ENCODE measurements at places on chromosomes 1 and 21. TPM values are rescaled to one million over a fixed set of nuclear protein-coding genes. Genes with fewer than 3 reads are reported as not detected.

DNA sequence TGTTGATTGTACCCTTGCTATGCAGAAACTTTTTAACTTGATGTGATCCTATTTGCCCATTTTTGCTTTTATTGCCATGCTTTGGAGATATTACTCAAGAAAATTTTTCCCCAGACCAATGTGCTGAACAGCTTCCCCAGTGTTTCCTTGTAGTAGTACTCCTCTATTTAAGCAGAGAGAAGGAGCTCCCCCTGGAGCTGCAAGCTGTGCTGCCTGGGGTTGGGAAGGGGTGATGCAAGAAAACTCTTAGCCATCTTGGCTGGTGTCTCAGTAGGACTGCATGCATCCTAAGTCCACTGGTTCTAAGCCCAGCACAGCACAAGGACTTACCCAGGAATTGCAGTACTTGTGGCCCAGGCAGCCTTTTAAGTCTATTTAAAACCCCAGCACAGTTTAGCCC is 121.6 kb downstream of the NTMT2 start:
- DNase-seq: no peak

CLCNKA gene
- 0.19 TPM for total RNA-seq

DNA sequence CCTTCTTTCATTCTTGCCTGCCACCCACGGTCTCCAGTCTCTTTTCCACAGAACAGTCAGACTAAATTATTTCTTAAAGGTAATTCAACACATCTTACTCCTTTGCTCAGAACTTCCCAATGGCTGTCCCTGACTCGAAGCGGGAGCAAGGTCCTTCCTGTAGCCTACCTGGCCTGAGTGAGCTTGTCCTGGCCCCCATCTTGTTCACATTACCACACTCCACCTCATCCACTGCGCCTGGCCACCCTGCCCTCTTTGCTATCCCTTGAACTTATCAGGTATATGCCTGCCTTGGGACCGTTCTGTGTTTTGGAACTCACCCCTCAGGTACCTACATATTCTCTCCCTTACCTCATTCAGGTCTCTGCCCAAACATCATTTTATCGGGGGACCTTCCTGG is 13.3 kb upstream of the GLIS1 start:
- no peak for DNase-seq

OXCT2 gene
- total RNA-seq: 1.4 TPM

STIL gene
- 0.64 TPM for total RNA-seq

- DNase-seq: no peak
These were observed 209.6 kb downstream of the GIPC2 start for GRCh38 chr1:78255383-78255782.

TRIM62 gene
- 3.2 TPM for total RNA-seq

DNA sequence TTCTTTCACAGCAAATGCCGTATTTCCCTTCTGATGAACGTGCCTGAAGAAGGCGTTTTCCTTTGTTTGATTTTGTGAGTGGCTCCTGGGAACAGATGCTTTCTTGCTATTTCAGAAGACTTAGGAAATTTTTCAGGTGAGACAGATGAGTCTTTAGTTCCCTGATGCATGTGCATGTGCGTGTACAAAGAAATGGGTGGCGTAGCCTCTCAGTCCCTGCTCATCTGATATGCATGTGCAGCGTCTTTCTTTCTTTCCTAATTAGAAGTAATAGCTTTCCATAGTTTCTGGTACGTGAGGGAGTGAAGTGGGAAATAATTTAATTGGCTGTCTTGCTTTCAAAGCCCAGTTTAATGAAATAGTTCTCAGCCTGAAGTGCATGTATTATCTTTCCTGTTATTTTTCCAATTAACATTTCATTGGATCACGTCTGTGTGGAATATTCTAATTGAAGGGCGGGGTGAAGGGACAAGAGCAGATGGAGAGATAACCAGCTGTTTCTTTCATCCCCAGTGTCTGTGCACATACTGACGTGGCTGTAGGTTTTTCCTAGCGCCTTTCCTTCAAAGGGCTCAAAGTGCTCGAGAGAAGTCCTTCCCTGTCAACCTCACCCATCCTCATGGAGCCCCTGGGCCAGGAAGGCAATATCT is 104.3 kb downstream of the FAM78B start:
- DNase-seq: no peak

PARS2 gene
- total RNA-seq: 4.0 TPM

GRCh38 chr1:237492359-237492758 is 398.4 kb downstream of the ZP4 start:
- DNase-seq: no peak

- DNase-seq: no peak
These were observed 3.2 kb upstream of the MAP1LC3C start for GRCh38 chr1:242002072-242002471.

RBM8A gene
- total RNA-seq: 90.5 TPM

FAM3B gene
- total RNA-seq: not detected

GRCh38 chr1:45802343-45803298 is 791 bp upstream of the MAST2 start:
- DNase-seq: peak; percentile 71

- peak; percentile 72 for DNase-seq
These were observed 64.1 kb downstream of the DDR2 start for GRCh38 chr1:162696286-162696862.

DNA sequence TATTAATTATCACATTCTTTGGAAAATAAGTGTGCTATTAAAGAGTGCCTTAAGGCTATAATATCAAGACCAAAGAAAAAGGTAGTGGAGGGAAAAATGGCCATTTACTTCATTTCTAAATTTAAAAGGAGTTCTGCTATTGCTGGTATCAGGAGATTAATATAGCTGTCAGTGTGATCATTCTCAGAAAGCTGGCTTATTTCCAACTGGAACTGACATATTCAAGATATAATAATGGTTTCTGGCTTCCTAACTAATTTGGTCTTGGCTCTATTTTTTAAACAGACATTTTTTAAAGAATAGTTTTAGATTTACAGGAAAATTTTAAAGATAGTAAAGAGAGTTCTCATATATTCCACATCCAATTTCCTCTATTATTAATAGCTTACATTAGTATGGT is 42.0 kb downstream of the ZC3H11B start:
- DNase-seq: no peak

DNA sequence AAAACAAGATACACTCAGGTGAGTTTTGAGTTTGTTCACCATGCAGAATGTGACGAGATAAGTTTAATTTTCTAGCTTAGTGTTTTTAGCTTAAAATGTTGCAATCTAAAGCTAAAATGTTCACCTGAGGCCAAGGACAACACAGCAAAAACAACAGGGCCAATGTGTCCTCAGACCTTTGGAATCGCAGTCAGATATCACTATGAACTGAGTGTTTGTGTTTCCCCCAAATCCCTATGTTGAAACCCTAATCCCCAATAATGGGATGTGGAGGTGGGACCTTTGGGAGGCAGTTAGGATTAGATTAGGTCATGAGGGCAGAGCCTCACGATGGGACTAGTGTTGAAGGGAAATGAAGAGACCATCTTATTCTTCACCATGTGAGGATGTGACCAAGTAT is 144.4 kb downstream of the GABPA start:
- DNase-seq: no peak

CGN gene
- not detected for total RNA-seq

THEM5 gene
- not detected for total RNA-seq

GRCh38 chr1:3762151-3762872 is 10.1 kb downstream of the CCDC27 start:
- no peak for DNase-seq

DNA sequence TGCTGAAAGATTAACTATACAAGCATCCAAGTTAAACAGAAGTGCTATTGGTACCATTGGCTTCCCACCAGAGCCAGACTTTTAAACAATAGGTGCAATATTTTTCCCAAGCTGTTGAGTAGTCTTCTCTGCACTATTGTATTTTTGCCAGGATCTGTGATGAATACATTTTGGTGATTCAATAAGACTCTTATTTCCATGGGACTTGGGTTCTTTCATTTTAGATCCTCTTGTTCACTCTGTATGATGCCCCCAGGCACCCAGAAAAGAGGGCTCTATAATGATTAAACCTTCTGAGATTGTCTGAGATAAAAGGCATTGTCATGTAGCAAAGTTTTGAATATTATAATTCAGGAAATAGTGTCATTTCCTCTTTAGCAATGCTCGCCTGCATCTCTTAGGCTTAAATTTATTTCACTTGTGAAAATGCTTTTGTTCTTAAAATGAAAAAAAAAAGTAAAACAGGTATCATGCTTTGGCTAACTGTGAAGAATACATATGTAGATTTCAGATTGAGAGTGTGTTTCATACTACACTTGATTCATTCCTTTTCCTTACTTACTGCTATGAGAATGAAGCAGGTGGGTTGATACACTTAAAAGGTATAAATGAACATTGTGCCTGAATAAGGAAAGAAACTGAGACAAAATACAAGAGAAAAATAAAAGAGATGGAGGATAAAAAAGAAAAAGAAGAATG is 275.0 kb downstream of the HMCN1 start:
- DNase-seq: no peak

LCA5L gene
- 1.3 TPM for total RNA-seq
